Caco-2 (cell line): ENCODE measurements at places on chromosomes 7 and 10. TPM values are rescaled to one million over a fixed set of nuclear protein-coding genes. Genes with fewer than 3 reads are reported as not detected.

Gene RAB19
- total RNA-seq, result 3.8 and 4.1 TPM in 2 replicates

Gene PARP12
- 20.2 and 23.7 TPM in 2 replicates for total RNA-seq

Gene CRPPA
- 7.3 and 7.9 TPM in 2 replicates for total RNA-seq

Gene SEMA3C
- total RNA-seq, result 25.8 and 32.1 TPM in 2 replicates

Gene DNAH11
- 1.3 and 2.0 TPM in 2 replicates for total RNA-seq

Gene TUBAL3
- 0.39 TPM in 1 of 2 replicates, not detected in the other for total RNA-seq

Gene TSC22D4
- total RNA-seq, result 27.2 and 32.0 TPM in 2 replicates

Gene PTPRN2
- total RNA-seq, result 1.4 and 2.6 TPM in 2 replicates

Gene CXCL12
- total RNA-seq, result 0.27 TPM in 1 of 2 replicates, not detected in the other

Gene PVRIG
- not detected in 2 replicates for total RNA-seq

Gene ZNF518A
- 47.2 TPM in 2 replicates for total RNA-seq

DNA sequence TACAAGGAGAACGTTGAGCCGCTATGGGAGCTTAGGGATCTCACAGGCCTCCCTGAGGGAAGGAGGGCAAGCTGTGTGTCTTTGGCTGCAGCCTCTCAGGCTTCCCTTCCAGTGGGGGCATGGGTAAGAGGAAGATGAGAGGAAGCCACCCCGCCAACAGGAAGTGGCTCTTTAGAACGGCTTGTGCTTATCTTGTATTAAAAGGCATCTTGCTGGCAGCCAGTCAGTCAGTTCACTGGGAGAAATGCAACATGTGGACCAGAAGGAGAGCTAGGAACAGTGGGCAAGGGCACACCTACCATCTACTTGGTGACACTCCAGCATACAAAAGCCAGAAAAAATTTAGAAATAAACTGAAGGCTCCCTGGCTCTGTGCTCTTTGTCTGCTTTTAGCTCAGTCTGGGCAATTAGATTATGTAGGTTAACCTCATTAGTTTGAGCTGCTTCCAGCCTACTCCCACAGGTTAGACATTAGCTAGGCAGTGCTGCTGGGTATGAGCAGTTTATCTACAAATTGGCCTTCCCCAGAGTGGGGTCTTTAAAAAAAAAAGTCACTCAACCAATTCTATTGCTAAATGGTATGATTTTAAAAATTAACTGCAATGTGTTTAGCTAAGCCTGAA is 595.9 kb downstream of the KCNMA1 start:
- no peak for DNase-seq
- no peaks in the 10 kb centered on the region for H3K4me1 ChIP-seq
- H3K4me3 ChIP-seq, result no peak overlapping the region
- no peak overlapping the region for H3K27ac ChIP-seq
- no peaks in the 10 kb centered on the region for H3K36me3 ChIP-seq

GRCh38 chr7:41292487-41292886 is 410.4 kb downstream of the INHBA start:
- H3K36me3 ChIP-seq, result no peaks in the 10 kb centered on the region
- no peaks in the 10 kb centered on the region for H3K27me3 ChIP-seq
- no peak overlapping the region for H3K4me3 ChIP-seq
- H3K4me1 ChIP-seq, result peaks cover 4% of the 10 kb centered on the region; the same call in 1 of the 2 replicates
- no peak overlapping the region for H3K27ac ChIP-seq
- no peak for DNase-seq

DNA sequence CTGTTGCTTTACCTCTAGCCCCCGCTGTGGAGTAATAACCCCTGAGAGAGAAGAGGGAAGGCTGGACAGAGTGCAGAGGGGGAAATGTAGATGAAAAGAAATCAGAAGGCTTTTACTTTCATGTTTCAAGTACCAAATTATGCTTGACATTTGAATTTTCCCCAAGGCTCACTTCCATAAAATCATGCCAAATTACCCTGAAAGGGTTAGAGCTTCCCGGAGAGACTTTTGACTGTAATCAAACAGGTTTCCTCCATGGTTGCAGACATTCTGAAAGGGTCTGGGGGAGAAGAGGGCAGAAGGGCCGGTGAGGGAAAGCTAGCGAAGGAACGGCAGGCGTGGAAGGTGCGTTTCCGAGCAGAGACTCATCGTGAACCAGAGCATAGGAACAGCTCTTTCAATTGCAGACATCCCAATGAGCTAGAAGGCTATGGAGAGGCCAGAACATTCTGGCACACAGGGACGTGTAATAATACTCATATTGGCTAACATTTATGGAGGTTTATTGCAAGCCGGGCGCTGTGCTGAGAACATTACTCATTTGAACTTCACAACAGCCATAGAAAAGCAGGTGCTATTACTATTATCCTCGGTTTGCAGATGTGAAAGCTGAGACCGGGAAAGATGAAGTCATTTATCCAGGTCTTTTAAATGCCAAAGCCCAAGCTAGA is 620.8 kb upstream of the AUTS2 start:
- H3K27ac ChIP-seq, result no peak overlapping the region
- H3K36me3 ChIP-seq, result no peaks in the 10 kb centered on the region
- H3K27me3 ChIP-seq, result no peaks in the 10 kb centered on the region
- no peak overlapping the region for H3K4me3 ChIP-seq
- DNase-seq, result no peak

- no peaks in the 10 kb centered on the region for H3K36me3 ChIP-seq
- peaks cover 2% of the 10 kb centered on the region for H3K27me3 ChIP-seq
- H3K4me1 ChIP-seq, result peaks cover 12% of the 10 kb centered on the region
- H3K27ac ChIP-seq, result no peak overlapping the region
- H3K4me3 ChIP-seq, result no peak overlapping the region
These were observed 2.9 kb upstream of the RBM20 start for GRCh38 chr10:110641256-110641655.

DNA sequence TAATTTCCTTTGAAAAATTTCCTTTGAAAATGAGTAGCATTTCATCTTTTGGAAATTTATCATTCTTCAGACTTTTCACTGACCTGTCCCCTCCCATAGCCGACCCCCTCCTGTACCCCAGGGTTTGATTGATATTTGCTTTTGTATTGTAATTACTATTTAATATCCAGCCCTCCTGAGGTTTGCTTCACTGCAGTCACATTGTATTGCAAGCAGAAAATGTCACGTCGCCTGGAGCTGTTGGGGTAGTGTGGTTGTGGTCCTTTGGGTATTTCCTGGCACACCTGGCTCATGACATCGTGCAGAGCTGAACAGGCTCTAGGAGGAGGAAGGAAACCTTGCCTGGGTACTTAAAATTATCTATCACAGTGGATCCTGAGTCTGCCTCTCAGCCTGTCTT is 116.1 kb downstream of the INSYN2A start:
- H3K4me1 ChIP-seq, result no peaks in the 10 kb centered on the region
- no peaks in the 10 kb centered on the region for H3K27me3 ChIP-seq
- no peak for DNase-seq
- peaks cover 2% of the 10 kb centered on the region for H3K36me3 ChIP-seq

DNA sequence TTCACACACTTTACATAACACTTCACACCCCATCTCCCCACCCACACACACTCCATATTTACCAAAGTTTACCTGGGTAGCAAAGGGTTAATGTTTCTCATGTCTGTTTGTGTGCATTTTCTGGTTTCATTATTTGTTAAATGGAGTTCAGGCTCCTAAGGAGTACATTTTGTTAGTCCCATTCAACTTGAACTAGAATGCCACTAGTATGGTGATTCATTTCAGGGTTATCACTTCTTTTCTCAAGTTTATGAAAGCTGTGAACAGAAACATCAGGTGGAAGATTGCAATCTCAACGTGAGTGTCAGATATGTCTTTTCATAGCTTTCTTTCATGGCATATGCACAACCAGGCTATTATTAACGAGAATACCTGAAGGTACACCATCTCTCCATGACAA is 1027.5 kb downstream of the GATA3 start:
- no peaks in the 10 kb centered on the region for H3K27me3 ChIP-seq
- H3K27ac ChIP-seq, result no peak overlapping the region
- H3K4me1 ChIP-seq, result no peaks in the 10 kb centered on the region
- DNase-seq, result no peak
- H3K4me3 ChIP-seq, result no peak overlapping the region
- no peaks in the 10 kb centered on the region for H3K36me3 ChIP-seq

- H3K4me1 ChIP-seq, result no peaks in the 10 kb centered on the region
- no peak for DNase-seq
- H3K4me3 ChIP-seq, result no peak overlapping the region
These were observed 104.4 kb upstream of the FGFR2 start for GRCh38 chr10:121702351-121703320.

DNA sequence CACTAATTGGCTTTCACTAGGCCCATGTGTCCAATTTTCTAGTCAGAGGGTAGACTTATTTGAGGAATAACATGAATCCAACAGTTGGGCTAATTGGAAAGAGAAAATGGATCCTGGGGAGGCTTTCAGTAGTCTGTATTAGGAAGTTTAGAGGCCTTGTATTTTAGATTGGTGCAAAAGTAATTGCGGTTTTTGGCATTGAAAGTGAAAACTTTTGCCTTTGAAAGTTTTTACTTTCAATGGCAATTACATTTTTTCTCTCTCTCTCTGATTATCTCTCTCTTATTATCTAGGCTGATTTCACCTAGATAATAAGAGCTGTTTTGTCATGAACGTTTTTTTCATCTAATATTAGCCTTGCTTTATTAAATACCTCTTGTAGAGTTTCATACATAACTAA is 981.7 kb downstream of the REEP3 start:
- H3K36me3 ChIP-seq, result no peaks in the 10 kb centered on the region
- H3K4me3 ChIP-seq, result no peak overlapping the region
- H3K27me3 ChIP-seq, result 0 out of 2 replicates have a peak, but pooled peaks cover under 1% of the 10 kb centered on the region
- no peak overlapping the region for H3K27ac ChIP-seq

GRCh38 chr7:94579470-94579869 is 69.9 kb downstream of the CASD1 start:
- H3K27ac ChIP-seq, result peak overlapping the region; percentile 88
- H3K4me3 ChIP-seq, result no peak overlapping the region
- no peak for DNase-seq
- H3K27me3 ChIP-seq, result no peaks in the 10 kb centered on the region

DNA sequence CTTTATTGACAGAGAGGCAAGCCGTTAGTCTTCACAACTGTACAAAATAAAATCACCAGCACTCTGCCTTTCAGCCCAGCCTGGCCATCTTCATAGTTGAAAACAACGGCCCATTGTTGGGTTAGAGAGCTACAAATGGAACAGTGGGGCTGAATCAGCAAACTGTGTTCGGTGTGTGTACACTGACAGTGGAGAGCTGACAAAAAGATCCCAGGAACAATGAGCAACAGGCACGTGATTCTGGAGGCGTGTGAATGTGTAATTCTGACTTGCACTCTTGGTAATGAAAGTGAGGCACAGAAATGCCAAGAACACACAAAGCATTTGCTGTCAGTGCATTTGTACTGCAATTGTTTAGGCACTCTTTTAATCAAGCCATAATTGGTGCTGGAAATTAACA is 303.7 kb downstream of the WDR11 start:
- no peak for DNase-seq
- H3K27me3 ChIP-seq, result no peaks in the 10 kb centered on the region
- peaks cover 13% of the 10 kb centered on the region for H3K4me1 ChIP-seq

GRCh38 chr7:57425969-57426628 is 23.9 kb upstream of the ZNF716 start:
- DNase-seq, result no peak
- H3K27ac ChIP-seq, result no peak overlapping the region
- H3K36me3 ChIP-seq, result no peaks in the 10 kb centered on the region
- no peaks in the 10 kb centered on the region for H3K4me1 ChIP-seq
- no peaks in the 10 kb centered on the region for H3K27me3 ChIP-seq

DNA sequence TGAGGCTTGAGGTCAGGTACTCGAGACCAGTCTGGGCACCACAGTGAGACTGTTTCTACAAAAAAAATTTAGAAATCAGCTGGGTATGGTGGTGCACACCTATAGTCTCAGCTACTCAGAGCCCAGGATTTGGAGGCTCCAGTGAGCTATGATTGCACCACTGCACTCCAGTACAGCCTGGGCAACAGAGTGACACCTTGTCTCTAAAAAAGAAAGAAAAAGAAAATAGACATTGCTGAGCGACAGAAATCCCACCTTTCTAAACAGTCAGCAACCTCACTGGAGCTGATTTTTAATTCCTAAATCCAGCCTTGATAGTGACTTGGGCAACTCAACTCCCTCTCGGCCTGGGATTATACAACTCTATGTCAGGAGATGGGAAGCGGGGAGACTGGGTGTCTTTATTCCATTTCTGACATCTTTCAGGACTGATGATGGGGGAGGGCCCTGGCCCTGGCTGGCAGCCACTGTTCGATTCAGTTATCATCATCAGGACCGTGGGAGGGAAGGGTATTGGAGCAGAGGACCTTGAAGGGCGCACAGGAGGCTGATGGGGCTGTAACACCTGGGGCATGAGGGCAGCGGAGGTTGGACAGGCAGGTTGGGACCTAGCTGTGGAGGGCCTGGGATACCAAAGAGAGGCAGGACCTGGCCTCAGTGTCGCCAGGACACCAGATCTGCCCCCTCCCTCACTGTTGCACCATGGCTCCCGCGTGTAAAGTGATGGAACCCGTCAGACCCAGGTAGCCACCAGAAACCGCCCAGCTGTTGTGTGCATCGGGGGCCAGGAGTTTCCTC is 14.7 kb downstream of the HSPB1 start:
- peak overlapping the region; percentile 38 for H3K4me3 ChIP-seq
- H3K36me3 ChIP-seq, result no peaks in the 10 kb centered on the region
- peaks cover 12% of the 10 kb centered on the region for H3K4me1 ChIP-seq
- H3K27ac ChIP-seq, result peak overlapping the region; percentile 72
- no peak for DNase-seq

GRCh38 chr7:148620749-148621359 is 30.3 kb downstream of the C7orf33 start:
- H3K27ac ChIP-seq, result no peak overlapping the region
- no peak overlapping the region for H3K4me3 ChIP-seq
- no peaks in the 10 kb centered on the region for H3K4me1 ChIP-seq
- no peak for DNase-seq
- H3K27me3 ChIP-seq, result no peaks in the 10 kb centered on the region

DNA sequence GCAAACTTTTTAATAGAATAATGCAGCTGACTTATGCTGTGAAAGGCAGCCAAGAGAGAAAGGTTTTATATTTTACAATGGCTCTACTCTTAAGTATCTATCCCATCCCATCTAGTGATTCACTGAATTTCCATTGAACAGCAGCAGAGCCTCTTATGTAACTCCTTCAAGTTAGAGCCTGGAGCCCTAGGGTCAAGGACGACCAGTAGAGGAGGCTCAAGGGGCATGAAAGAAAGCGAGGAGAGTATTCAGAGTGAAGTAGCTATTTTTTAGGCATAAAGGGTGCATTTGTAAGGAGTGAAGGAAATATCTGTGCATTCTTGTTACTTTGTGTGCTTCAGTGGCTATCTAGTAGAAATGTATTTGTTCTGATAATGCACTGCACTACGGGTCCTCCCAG is 180.2 kb upstream of the TPK1 start:
- peak; percentile 24 for DNase-seq
- H3K36me3 ChIP-seq, result no peaks in the 10 kb centered on the region
- no peaks in the 10 kb centered on the region for H3K27me3 ChIP-seq
- H3K4me1 ChIP-seq, result no peaks in the 10 kb centered on the region
- no peak overlapping the region for H3K27ac ChIP-seq
- H3K4me3 ChIP-seq, result no peak overlapping the region

DNA sequence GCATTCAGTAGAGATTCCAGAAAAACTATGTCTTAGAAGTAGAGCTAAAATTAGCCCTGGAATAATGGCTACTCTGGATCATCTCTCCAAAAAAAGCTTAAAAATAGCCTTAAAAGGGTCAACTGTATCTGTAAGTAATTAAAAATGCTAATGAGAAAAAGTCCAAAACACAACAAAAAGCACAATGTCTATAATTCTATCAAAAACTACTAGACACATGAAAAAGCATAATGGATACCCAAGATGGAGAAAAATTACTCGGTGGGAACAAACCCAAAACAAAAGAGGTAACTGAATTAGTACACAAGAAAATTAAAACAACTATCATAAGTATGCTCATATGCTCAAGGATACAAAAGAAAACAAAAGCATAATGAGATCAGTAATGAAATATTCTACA is 15.4 kb downstream of the ORC5 start:
- no peaks in the 10 kb centered on the region for H3K27me3 ChIP-seq
- no peaks in the 10 kb centered on the region for H3K4me1 ChIP-seq
- DNase-seq, result no peak

GRCh38 chr10:35339942-35340341 is 3.6 kb downstream of the CCNY start:
- no peak overlapping the region for H3K4me3 ChIP-seq
- no peaks in the 10 kb centered on the region for H3K36me3 ChIP-seq
- no peak overlapping the region for H3K27ac ChIP-seq
- peaks cover 35% of the 10 kb centered on the region for H3K4me1 ChIP-seq
